ENCODE measurements at places on chromosomes 4 and X.
A peak's percentile ranks its signal among the peaks of the same experiment; 100 is the strongest.

- no peak for DNase-seq
Measured at GRCh38 chrX:153865685-153866084, 20.3 kb downstream of the L1CAM start.

- no peak for DNase-seq
Measured at GRCh38 chr4:44098973-44099372, 349.6 kb downstream of the KCTD8 start.

GRCh38 chrX:153925739-153926551 lies at the start of gene ARHGAP4:
ARHGAP4 (minus strand) TSS chrX:153926264; CDS start chrX:153926202, 62 bp downstream.
- no peak for DNase-seq

DNA sequence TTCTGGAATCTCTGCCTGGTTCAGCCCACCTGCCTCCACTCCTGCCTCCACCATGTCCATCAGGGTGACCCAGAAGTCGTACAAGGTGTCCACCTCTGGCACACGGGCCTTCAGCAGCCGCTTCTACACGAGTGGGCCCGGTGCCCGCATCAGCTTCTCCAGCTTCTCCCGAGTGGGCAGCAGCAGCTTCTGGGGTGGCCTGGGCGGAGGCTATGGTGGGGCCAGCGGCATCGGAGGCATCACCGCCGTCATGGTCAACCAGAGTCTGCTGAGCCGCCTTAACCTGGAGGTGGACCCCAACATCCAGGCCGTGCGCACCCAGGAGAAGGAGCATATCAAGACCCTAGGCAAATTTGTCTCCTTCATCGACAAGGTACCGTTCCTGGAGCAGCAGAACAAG lies 28.4 kb upstream of the GABRA3 start:
- DNase-seq: no peak

- DNase-seq: no peak
Measured at GRCh38 chrX:130139474-130140201, 26.0 kb downstream of the AIFM1 start.

- peak; percentile 71 for DNase-seq
Measured at GRCh38 chr4:38190717-38191178, 230.6 kb downstream of the PTTG2 start.

GRCh38 chr4:169412046-169412445 lies 141.3 kb upstream of the SH3RF1 start:
- DNase-seq: no peak

DNA sequence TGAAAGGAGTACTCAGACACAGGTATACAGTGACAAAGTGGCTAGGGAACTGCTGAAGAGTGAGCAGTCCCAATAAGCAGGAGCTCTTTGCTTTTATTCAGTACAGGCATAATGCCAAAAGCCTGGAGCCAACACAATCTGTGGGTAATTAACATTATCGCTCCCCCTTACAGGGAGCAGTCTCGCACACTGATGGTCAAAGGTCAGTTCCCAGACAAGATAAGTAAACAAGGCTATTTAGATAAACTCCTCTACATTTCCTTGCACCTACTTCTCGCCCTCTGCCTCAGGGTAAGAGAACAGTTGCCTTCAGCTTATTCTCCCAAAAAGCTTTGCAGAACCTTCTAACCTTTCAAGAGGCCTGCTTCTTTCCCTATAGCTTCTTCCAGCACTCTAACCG lies 73.9 kb upstream of the TAF9B start:
- DNase-seq: no peak

DNA sequence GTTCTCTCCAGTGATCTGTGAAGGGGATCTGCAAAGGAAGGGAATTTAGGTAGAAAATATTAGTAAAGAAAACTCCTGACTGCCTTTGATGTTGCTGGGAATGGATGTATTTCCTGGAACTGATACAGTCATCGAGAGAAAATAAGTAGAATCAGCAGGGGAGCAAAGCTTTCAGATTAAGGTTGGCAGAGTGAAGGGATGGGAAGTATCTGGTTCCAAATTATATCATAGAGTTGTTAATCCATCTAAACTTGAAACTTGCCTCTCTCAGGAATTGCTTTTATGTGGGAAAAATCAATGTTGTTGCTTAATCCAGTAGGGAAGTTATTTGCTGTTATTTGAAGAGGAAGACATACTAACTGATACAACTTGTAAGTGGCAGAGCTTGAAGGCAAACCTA lies 19.3 kb downstream of the EPHA5 start:
- DNase-seq: no peak

GRCh38 chrX:63250253-63250868 lies 100.8 kb downstream of the SPIN4 start:
- DNase-seq: peak; percentile 8

GRCh38 chrX:35150642-35151239 lies 208.1 kb downstream of the FAM47B start:
- no peak for DNase-seq

- DNase-seq: no peak
Measured at GRCh38 chr4:77430847-77431246, 174.8 kb upstream of the CXCL13 start.

GRCh38 chrX:154797006-154797405 lies 8.3 kb downstream of the MPP1 start:
- DNase-seq: no peak

DNA sequence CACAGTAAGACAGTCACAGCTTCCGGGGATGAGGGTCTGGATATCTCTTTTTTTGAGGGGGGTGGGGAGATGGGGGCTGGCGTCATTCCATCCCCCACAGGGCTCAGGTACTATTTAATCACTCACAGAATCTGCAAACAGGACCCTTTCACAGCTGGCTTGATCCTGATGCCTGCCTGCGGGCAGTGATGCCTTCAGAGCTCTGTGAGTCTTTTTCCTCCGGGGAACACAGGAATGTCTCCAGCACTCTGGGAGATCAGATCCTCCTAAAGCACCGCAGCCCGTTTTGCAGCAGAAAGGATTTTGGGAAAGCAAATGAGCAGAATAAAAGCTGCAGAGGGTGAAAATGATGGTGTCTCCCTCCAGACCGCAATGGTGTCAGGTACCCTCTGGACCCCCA lies 13.2 kb upstream of the SHOX start:
- DNase-seq: no peak

DNA sequence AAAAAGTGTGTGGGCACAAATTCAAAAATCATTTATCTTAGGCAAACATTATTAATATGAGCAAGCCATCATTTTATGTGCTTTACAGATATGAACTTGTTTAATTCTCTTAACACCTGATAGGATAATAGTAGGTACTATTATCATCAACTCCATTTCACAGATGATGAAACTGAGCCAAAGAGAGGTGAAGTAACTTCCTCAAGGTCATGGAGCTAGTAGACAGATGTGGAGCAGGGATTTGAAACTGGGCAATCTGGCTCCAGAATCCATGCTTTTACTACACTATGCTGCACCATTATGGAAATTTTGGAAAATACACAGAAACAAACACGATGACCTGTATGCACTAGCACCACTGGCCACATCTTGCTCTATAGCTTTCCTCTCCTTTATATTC lies 1.0 kb upstream of the PIN4 start:
- no peak for DNase-seq

DNA sequence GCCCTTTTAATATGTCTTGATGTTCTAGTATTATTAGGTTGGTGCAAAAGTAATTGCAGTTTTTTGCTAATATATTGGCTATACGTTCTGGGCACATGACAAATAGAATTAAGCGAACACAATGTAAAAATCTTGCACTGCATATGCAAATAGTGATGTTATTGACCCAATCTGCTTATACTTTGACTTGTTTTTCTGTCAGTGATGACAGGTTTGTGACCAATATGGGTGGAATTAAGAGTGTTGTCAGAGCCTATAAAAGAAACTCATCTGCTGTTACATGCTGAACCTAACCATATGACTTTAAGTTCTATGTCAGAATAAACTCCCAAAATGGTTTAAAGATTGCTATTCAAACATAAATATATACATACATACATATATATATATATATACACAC lies 30.7 kb upstream of the HPGD start:
- DNase-seq: no peak

- no peak for DNase-seq
Measured at GRCh38 chr4:123952530-123953274, 556.1 kb downstream of the SPRY1 start.

- no peak for DNase-seq
Measured at GRCh38 chrX:3380603-3381002, 34.2 kb upstream of the MXRA5 start.

DNA sequence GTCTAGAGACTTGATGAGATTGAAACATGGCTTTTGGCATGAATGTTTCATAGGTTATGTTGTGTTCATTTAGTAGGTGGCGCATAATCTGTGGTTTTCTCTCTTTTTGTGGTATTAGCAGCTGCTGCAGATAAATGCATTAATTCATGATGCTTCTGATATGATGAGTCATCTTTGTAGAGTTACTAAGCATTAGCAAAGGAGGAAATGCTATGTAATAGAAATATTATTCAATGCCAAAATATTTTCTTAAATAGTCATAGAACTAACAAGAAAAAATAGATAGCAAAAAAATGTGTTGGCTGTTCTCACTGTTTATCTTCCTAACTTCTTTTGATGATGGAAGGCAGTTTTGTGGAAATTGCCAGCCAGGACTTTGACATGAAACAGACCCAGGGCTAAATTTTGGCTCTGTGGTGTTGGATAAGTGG lies 3.6 kb downstream of the ZXDB start:
- peak; percentile 28 for DNase-seq

GRCh38 chrX:49291615-49292337 lies 11.7 kb upstream of the GAGE10 start:
- DNase-seq: peak; percentile 28

DNA sequence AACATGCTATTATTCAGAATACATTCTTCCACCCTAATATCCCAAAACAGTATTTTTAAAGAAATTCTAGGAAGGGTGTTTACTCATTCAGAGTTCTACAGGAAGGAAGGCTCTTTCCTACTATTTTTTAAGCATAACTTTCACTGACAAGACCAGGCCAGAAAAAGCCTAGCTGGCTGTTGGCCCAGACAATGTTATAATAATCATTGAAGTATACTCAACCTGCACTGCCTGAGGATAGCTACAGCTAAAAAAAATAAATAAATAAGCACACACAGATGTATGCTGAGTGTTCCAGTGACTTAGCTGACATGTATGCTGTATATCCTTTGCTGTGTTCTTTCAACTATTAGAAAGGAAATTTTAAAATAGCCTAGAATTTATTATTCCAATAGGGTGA lies 145.8 kb upstream of the SPRY1 start:
- DNase-seq: no peak

DNA sequence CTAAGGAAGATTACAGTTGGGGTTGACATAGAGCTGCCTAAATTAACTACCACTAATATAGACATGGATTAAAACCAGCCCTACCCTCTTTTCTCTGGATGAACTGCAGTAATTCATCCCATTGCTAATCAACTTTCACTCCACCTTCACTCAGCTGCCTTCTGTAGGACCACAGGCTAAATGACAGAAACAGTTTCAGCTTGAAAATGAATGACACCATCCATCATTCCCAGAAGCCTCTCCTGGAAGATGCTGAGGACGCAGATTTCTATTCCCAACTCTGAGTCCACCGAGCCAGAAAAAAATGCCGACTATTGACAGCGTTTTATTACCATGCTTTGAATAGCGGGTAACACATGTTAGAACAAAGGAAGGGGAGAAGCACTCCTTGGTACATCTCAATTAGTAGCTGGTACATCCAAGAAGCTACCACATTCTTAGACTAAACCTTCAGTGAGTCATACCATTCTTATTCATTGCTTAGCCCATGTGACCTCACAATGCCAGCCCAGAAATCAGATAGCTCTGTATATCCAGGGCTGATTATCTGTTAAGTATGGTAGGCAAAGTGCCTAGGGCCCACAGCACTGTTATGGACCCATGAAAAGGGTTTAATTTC lies 25.3 kb downstream of the DCX start:
- no peak for DNase-seq

- no peak for DNase-seq
Measured at GRCh38 chrX:3320471-3321046, 25.9 kb downstream of the MXRA5 start.

GRCh38 chrX:55640854-55641253 lies 17.7 kb downstream of the FOXR2 start:
- no peak for DNase-seq

GRCh38 chr4:147830987-147831386 lies 99.1 kb downstream of the ARHGAP10 start:
- no peak for DNase-seq

DNA sequence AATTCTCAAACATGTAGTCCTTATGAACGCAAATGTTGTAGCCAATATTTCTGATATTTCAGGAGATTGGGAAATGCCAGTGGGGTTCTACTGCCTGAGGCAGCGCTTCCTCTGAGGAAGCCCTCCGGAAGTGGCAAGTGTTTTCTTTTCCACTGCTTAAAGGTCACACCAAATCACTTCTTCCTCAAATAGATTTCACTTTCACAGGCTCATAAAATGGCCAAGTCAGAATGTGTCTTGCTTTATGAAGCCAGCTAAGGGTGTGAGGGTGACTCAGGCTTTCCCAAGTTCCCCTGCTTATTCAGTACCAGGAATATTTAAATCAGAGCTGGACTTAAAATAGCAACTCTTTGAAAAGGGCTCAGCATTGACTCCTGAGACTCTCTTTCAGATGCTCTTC lies 514.2 kb upstream of the DIPK2B start:
- DNase-seq: peak; percentile 40

GRCh38 chr4:82217986-82218715 lies 155.6 kb downstream of the HNRNPD start:
- DNase-seq: no peak

- DNase-seq: peak; percentile 87
Measured at GRCh38 chr4:168480931-168481611, 779 bp upstream of the DDX60L start.

DNA sequence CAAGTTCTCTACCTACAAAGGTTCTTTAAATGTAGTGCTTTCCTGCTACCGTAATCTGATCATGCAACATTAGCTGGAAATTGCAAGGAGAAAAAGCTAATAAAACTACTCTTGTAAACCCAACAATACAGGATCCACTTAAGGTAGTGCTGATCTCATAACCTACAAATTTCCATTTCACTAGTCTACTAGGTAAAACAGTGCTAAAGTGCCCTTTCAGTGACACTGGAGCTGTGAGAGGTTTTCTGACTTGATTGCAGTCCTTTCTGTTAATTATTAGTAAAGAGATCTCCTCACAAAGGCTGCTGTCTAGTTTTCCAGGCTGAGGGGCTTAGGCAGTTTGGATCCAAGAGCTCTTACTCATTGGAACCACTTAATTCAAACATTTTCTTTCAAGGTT lies 1118.7 kb downstream of the SH3BGRL start:
- no peak for DNase-seq

GRCh38 chr4:157918036-157918832 lies 254.6 kb downstream of the GASK1B start:
- DNase-seq: no peak

DNA sequence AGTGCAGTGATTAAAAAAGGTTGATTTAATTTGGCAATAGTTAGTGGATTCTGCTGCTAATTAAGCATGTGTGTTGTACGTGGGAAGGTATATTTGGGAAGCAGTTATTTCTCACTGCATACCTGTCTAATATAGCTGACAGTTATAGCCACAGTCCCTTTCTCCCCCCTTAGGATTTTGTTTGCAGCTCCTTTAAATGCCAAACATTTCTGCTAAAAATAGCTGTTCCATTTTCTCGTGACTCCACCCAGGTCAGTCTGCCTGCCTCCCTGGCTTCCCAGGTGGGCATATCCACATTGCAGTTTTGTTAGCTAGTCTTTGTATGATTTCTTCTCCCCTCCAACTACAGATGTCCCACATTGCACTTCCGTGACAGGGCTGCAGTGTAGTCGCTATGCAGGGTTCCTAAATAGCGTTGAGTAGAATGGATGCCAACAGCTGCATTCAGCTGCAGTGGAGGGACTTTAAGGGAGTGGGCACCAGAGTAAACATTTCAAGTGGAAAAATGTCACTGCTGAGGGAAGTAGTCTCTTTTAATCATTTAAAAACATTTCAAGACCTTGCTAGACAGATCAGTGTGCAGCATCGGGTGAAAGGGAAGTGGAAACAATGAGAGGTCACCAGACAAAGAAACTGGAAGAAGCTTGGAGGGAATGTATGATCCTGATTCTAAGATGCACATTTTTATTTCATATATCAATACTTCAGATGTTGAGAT lies 326.3 kb downstream of the RAPGEF2 start:
- DNase-seq: no peak
